ENCODE measurements at places on chromosomes 5 and 9.

GRCh38 chr5:73380710-73381589 is 67.6 kb downstream of the FOXD1 start:
- no peak for DNase-seq

DNA sequence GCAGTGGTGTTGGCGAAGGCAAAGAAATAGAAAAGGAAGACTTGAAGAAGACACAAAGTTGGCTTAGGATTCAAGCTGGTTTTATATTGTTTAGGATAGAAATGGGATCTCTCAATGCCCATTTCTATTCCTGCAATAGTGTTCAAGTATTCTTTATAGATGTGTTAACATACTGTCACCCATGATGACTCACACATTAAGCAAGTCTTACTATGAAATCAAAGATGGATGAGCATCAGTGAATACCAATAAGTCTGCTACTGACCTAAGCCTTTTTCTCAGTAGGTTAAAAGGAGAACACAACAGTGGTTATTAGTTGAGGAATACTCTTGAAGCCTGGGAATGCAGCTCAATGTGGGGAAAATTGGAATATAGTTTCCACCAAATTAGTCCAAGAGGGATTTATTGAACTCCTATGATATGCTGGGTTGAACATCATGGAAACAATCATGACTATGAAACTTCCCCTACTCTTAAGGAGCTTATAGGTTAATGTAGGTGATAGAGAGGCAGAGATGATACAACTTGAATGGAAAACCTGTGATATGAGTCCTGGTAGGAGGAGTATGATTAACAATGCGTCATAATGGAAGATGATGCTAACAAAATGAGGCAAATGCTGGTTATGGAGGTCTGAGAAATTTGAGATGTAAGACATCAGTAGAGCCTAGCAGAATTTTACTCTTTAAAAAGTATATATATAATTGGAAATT is 417.1 kb upstream of the DAP start:
- DNase-seq, result no peak

DNA sequence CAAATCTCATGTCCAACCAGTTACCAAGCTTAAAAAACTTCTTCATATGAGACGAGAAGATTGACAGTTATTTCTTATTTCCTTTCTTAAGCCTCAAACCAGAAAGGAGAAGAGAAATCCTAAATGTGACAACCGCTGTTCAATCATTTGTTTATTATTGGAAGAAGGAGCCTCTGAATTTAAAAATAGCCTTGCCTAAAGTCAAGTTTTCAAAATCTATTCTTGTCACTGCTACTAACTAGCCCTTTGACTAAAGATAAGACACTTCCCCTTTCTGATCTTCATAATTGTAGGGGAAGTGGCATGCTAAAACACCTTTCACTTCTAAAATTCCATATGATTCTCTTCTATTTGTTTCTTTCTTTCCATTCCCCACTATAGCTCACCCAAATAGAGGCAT is 106.2 kb upstream of the EMB start:
- DNase-seq, result no peak

DNA sequence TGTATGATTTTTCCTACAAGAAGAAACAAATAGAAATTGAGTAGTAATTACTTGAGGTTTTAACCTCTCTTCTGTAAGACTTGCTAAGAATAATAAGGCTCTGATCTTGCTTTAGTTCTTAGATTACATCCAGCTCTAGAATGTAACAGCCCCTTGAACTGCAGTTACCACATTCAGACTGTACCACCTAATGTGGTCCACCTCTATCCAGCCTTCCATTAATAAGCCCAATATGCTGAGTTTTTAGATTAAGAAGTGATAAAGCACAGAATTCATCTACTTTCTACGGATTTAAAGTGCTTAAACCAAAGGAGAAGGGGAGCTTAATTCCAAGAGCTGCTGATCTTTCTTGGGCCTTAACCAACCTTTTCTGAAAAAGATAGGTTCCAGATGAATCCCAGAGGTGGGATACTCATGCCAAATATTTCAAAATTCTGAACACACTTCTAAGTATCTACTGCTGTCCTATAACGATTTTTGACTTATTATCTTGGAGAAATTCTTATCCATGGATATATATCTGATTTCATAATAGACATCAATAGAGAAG is 131.5 kb downstream of the ZNF608 start:
- DNase-seq, result no peak

DNA sequence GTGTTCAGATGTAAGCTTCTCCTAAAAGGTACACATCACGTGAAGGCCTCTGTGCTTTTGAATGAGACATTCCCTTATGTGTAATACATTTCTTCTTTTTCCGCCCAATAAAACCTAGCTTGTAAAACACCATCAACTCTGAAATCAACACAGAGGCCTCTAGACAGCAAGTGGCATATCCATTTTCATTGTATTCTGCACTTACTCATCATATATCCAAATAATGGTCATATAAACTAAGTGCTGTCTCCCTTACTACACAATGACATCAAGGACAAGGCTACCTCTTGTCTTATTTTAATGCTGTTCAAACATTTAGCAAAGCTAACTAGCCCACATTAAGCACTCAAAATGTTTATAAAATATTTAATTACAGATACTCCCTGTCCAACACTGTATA is 108.5 kb downstream of the ELAVL2 start:
- DNase-seq, result no peak

DNA sequence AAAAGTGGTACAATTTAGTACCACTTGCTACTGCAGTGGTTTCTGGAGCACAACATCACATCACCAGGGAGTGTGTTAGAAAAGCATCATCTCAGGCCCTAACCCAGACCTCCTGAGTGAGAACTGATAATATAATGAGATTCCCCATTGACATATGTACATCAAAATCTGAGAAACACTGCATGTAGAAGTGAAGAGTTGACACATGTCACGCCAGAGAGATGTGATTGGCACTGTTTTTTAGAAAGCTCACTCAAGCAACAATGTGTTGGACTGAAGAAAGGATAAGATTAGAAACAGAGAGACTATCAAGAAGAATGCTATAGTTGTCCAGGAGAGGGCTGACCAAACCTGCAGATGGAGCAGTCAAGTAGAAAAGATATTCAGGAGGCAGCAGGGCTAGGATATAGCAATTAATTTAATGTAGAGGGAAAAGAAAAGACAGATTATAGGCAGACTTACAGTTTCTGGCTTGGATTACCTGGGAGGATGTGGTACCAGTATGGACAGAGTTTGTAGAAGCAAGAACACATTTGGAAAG is 324.4 kb upstream of the ADAMTSL1 start:
- no peak for DNase-seq

GRCh38 chr5:128778474-128778873 is 186.8 kb upstream of the SLC27A6 start:
- DNase-seq, result no peak

DNA sequence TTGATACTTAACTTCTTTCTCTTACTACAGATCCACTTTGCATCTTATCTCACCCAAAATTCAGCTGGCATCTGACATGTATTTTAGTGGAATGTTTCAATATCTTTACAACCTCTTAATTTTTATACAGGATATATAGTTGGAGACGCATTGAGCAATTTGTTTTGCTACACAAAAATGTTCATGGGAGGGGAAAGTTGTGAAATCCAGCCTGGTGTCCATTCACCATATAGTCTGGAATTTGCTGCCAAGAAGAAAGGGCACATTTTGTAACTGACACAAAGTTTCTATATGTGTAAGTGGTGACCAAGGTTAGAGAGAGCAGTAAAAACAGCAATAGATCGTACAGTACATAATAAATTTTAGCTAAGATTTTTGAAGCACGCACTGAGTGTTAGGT is 14.0 kb upstream of the CHD1 start:
- DNase-seq, result no peak
